Esophagus squamous epithelium (tissue), 5 donors: ENCODE measurements at places on chromosomes 12 and 14.

GRCh38 chr14:22375321-22375930 lies 213.6 kb downstream of the DAD1 start:
- DNase-seq = no peak

GRCh38 chr12:68180792-68181744 lies 21.5 kb upstream of the IFNG start:
- no peak for DNase-seq

DNA sequence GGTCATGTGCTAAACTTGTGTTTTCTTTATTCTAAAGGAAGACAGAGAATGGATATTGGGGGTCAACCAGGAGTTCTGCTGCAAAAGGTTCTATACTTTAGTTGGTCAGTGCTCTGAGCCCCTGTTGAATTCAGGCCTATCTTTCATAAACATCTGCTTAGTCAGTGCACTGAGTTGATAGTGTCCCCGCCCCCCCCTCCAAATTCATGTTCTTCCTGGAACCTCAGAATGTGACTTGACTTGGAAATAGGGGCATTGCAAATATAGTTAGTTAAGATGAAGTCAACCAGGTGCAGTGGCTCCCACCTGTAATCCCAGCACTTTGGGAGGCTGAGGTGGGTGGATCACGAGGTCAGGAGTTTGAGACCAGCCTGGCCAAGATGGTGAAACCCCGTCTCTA lies 23.3 kb downstream of the CHST11 start:
- DNase-seq = no peak

GRCh38 chr12:126093908-126094307 lies 1028.7 kb downstream of the AACS start:
- no peak for DNase-seq
